Activated CD4-positive, alpha-beta memory T cell treated with anti-CD3 and anti-CD28 coated beads for 36 hours (primary cell): ENCODE measurements at places on chromosomes 6 and 20. TPM values are rescaled to one million over a fixed set of nuclear protein-coding genes. Genes with fewer than 3 reads are reported as not detected.

The NKAIN4 gene
- not detected for total RNA-seq

- no peak overlapping the region for H3K4me3 ChIP-seq
- peaks cover 31% of the 10 kb centered on the region for H3K27me3 ChIP-seq
- H3K36me3 ChIP-seq, result no peaks in the 10 kb centered on the region
- DNase-seq, result no peak
- H3K27ac ChIP-seq, result no peak overlapping the region
- peaks cover 7% of the 10 kb centered on the region for H3K4me1 ChIP-seq
Observed at GRCh38 chr20:38603286-38603685, 1.7 kb downstream of the ARHGAP40 start.

DNA sequence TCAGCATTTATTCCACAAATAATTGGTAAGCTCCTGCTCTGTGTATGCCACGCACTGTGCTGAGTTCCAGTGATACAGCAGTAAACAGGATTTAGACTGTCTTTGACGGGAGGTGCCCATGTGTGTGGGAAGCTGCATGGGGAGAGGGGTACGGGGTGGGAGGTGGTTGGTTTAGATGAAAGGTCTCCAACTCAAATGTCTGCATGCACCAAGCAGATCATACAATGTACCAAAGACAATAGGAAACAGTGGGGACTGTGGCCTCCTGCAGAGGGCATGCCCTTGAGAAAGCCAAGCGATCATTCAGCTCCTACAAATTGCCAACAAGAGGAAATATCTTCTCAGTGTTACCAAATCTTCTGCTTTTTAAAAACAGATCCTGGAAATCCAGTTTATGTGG lies 36.1 kb downstream of the SLC22A2 start:
- DNase-seq, result no peak
- peaks cover 15% of the 10 kb centered on the region for H3K27me3 ChIP-seq
- no peak overlapping the region for H3K27ac ChIP-seq
- peaks cover 17% of the 10 kb centered on the region for H3K4me1 ChIP-seq

DNA sequence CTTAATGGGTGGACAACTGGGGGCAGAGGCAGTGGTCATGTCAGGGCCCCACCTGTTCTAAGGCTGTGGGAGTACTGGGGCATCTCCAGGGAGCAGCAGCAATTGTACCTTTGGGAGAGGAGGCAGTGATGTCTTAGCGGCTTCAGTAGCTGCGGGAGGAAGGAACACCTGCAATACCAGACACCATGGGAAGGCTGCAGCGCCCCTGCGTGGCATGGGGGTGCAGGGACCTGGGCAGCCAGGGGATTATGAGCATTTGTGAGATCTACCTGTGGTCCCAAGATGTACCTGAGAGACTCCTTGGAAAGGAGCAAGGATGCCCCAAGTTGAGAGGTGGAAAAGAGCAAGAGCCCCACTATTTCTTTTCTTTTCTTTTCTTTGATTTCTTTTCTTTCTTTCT lies 112.1 kb upstream of the GPR6 start:
- no peak overlapping the region for H3K4me3 ChIP-seq
- no peak for DNase-seq
- H3K27ac ChIP-seq, result no peak overlapping the region

DNA sequence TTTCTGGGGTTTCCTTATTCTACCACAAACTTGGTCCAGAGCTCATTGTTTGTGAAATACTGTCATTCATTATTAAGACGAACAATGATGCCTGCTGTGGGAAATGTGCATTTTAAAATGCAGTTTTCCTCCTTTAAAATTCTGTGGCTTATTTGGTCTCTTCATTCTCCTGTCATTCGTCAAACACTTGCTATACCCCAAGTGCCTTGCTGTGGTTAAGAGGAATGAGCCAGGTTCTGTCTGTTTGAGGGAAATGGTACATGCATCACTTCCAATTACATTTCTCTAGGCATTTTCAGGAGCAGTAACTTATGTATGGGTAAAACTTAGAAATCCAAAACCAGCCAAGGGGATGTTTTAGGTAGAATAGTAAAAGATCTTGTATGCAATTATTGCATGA lies 1087.7 kb downstream of the KIF16B start:
- H3K4me1 ChIP-seq, result no peaks in the 10 kb centered on the region
- no peaks in the 10 kb centered on the region for H3K36me3 ChIP-seq
- H3K4me3 ChIP-seq, result no peak overlapping the region
- H3K27ac ChIP-seq, result no peak overlapping the region
- H3K27me3 ChIP-seq, result no peaks in the 10 kb centered on the region
- DNase-seq, result no peak
